Small intestine (tissue), 16 donors: ENCODE measurements at places on chromosomes 16 and 17. TPM values are rescaled to one million over a fixed set of nuclear protein-coding genes. Genes with fewer than 3 reads are reported as not detected.
A peak's percentile ranks its signal among the peaks of the same experiment; 100 is the strongest.

- no peaks in the 10 kb centered on the region for H3K36me3 ChIP-seq
- no peaks in the 10 kb centered on the region for H3K27me3 ChIP-seq
- DNase-seq: no peak
- no peaks in the 10 kb centered on the region for H3K4me1 ChIP-seq
These were observed 62.8 kb upstream of the GRIN2A start for GRCh38 chr16:10245002-10245401.

The HBQ1 gene
- not detected for polyA plus RNA-seq

The KCTD13 gene
- 17.4 TPM for polyA plus RNA-seq

The CCDC92B gene
- polyA plus RNA-seq: not detected

DNA sequence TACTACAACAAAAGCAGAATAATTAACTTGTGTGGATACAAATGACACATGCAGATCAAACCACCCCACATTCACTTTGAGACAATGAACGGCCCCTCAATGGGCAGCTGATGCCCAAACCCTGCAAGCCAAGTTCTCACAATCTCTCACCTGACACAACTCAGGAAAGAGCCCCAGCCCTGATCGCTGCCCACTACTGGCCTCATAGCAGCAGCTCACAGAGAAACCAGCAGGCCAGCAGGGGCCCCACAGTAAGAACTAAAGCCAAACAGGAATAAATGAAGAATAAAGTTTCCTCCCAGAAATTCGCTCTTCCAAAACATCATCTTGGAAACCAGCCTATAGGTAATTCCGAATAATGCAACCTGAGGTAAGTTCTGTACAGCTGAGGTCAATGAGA, 7.7 kb downstream of the AKTIP start:
- H3K27me3 ChIP-seq: no peaks in the 10 kb centered on the region
- no peaks in the 10 kb centered on the region for H3K4me1 ChIP-seq
- peaks cover 33% of the 10 kb centered on the region for H3K36me3 ChIP-seq

DNA sequence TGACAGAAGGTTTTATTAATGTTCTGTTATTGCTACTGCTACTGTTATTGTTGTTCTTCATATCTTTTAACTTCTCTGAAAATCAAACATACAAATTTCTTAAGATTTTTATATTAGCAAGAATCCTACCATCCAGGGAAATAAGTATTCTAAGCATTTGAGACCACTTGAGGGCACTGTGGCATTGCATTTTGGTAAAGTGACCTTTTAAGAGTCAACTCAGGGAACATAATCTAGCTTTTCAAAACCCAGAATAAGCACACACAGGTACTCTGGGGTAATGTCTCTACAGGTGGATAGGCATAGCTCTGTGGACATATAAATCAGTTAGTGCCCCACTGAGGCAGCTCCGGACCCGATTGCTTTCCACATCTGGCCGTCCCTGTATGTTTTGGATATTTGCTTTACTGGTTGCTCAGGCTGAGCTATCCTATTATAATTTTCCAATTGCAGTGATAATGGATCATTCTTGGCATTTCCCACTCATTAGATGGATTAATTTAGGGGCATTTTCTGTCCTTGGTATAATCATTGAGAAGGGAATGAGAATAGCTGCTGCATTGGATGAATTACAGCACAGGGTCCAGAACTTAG, 1425.1 kb upstream of the CDH8 start:
- H3K4me3 ChIP-seq: no peak overlapping the region
- no peaks in the 10 kb centered on the region for H3K36me3 ChIP-seq
- no peaks in the 10 kb centered on the region for H3K4me1 ChIP-seq
- no peaks in the 10 kb centered on the region for H3K27me3 ChIP-seq
- no peak overlapping the region for H3K27ac ChIP-seq

- no peak overlapping the region for H3K4me3 ChIP-seq
- no peaks in the 10 kb centered on the region for H3K4me1 ChIP-seq
- H3K27me3 ChIP-seq: no peaks in the 10 kb centered on the region
- no peak for DNase-seq
- peaks cover 10% of the 10 kb centered on the region for H3K36me3 ChIP-seq
These were observed 23.4 kb upstream of the LGALS9 start for GRCh38 chr17:27607521-27608091.

DNA sequence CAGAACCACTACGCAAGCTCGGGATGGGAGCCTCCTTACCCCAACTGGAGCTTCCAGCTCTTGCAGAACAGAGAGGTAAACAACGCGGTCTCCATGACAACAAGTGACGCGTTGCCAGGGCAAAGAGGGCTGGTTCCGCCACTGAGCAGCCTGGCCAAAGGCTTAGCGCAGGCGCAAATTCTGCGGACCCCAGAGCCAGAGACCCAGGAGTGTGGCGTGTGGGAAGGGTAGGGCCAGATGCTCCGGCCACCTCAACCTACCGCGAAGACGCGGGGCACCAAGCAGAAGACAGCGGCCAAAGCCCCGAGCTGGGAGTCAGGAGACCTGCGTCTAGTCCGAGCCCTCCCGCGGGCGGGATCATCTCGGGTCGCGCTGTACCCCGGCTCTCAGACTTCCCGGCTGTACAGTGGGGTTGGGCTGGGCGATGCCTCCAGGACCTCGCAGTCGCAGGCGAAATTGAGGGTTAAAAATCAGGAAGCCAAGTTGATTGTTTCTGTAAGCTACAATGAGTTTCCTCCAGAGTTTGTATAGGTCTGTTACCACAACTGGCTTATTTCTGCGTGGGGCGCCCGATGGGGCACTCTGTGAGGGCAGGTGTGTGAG, at the start of gene TEKT1:
TSS of gene TEKT1 (minus strand) at position 69 of the 603 bp plus-strand sequence. CDS start 1,353 bp downstream, outside the sequence.
- H3K4me3 ChIP-seq: peak within 1 kb of the TSS; percentile 26
- peak; percentile 93 for DNase-seq
- peaks cover 23% of the 10 kb centered on the region for H3K27me3 ChIP-seq

The SLC9A5 gene
- polyA plus RNA-seq: 0.78 TPM

The KRTAP2-2 gene
- polyA plus RNA-seq: not detected

The PPP4C gene
- polyA plus RNA-seq: 145 TPM

DNA sequence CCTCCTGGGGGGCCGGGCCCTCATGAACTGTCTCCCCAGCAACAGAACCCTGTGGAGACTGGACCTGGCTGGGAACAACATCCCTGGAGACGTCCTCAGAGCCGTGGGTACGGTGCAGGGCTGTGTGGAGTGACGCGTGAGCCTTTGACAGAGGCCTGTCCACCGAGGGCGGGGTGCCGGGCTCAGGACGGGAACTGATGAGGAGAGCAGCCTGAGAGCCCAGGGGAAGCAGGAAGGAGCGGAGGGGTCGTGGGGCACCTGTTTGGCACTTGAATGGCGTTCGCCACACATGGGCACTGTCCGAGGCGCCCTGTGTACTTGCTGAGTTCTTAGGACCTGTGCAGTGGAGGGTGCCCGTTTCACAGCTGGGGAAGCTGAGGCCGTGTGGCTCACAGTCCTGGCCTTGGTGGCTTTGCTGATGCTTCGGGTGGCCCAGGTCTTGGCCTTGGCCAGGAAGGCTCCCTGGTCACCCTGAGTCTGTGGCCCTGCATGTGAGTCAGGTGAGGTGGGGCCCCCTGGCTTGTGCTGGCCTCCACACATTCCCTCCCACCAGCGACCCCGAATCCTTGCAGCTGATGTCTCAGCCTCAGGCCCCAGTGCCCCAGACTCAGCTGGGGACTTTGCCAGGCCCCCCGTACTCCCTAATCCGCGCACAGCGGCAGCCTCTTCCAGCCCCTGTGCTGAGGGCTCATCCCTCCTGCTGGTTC, 2.4 kb downstream of the LRRC45 start:
- peaks cover 58% of the 10 kb centered on the region for H3K36me3 ChIP-seq
- H3K27ac ChIP-seq: no peak overlapping the region
- peaks cover 31% of the 10 kb centered on the region for H3K4me1 ChIP-seq

GRCh38 chr17:47719411-47720152, 13.5 kb upstream of the TBX21 start:
- no peaks in the 10 kb centered on the region for H3K4me1 ChIP-seq
- no peaks in the 10 kb centered on the region for H3K36me3 ChIP-seq
- no peak overlapping the region for H3K4me3 ChIP-seq
- H3K27me3 ChIP-seq: no peaks in the 10 kb centered on the region

DNA sequence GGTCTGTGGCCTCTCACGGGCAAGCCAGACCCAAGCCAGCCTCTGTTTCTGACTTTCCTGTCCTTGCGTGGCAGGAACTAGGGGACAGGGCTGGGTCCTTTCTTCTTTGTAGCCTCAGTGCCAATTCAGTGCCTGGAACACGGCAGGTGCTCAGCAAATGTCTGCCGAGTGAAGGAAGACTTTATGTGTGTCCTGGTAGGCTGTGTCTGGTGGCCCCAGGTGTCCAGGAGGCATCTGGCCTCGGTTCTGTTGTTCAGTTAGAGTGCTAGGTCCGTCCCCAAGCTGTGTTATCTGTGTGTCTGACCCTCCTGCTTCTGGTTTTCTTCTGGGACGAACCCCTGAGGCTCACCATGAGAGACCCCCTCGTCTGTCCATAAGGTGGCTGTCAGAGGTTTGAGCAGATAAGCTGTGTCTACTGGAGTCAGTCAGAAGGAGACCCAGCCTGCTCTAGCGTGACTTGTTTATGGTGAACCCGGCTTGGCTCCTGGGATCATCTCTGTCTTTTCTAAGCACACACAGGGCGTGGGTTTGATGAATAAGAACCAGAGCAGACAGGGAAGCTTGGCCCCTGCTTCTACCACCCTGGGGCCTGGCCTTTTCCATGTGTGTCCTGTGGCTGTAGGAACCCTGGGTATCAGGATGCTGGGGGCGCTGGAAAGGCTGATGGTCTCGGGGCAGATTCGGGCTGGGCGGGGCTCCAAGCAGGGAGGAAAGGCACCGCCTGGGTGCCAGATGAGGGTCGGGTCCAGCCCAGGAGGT, 39.3 kb downstream of the ENGASE start:
- no peak overlapping the region for H3K27ac ChIP-seq
- H3K4me1 ChIP-seq: no peaks in the 10 kb centered on the region
- no peak overlapping the region for H3K4me3 ChIP-seq

The TLCD3A gene
- polyA plus RNA-seq: 7.0 TPM

The SNX20 gene
- polyA plus RNA-seq: 3.0 TPM

DNA sequence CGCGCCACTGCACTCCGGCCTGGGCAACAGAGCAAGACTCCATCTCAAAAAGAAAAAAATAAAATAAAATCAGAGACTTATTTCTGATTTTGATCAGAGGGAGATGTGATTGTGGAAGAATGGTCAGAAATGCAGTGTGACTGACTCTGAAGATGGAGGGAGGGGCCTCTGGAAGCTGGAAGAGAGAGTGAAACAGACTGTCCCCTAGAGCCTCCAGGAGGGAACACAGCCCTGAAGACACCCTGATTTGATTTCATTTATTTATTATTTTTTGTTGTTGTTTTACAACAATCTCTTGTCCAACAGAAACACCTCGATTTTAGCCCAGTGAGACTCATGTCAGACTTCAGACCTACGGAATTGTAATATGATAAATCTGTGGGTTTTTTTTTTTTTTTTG, 26.1 kb downstream of the BCL7C start:
- no peak for DNase-seq
- H3K36me3 ChIP-seq: no peaks in the 10 kb centered on the region
- no peaks in the 10 kb centered on the region for H3K4me1 ChIP-seq
- no peaks in the 10 kb centered on the region for H3K27me3 ChIP-seq
- no peak overlapping the region for H3K4me3 ChIP-seq

The PRSS22 gene
- polyA plus RNA-seq: 0.45 TPM

GRCh38 chr17:68428498-68429172, 28.7 kb downstream of the WIPI1 start:
- H3K4me3 ChIP-seq: no peak overlapping the region
- no peaks in the 10 kb centered on the region for H3K4me1 ChIP-seq
- DNase-seq: no peak
- H3K27ac ChIP-seq: no peak overlapping the region
- peaks cover 47% of the 10 kb centered on the region for H3K36me3 ChIP-seq

The TSNAXIP1 gene
- 0.72 TPM for polyA plus RNA-seq

DNA sequence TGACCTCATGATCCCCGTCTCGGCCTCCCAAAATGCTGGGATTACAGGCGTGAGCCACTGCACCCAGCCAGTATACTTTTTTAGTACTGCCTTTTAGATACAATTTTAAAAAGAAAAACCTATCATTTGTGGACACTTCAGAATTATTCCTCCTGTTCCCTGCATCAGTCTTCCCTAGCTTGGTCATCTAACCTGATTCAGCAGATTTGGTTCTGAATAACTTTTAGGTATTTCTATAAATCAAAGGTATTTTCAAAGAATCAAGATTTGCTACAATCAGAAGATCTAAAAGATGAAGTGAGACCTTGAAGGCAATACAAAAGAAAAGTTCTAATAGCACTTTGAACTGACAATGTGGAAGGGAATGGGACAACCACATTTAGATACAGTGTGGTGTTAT, 30.0 kb downstream of the MBTD1 start:
- no peaks in the 10 kb centered on the region for H3K36me3 ChIP-seq
- no peak for DNase-seq
- no peak overlapping the region for H3K4me3 ChIP-seq
- H3K27me3 ChIP-seq: no peaks in the 10 kb centered on the region

DNA sequence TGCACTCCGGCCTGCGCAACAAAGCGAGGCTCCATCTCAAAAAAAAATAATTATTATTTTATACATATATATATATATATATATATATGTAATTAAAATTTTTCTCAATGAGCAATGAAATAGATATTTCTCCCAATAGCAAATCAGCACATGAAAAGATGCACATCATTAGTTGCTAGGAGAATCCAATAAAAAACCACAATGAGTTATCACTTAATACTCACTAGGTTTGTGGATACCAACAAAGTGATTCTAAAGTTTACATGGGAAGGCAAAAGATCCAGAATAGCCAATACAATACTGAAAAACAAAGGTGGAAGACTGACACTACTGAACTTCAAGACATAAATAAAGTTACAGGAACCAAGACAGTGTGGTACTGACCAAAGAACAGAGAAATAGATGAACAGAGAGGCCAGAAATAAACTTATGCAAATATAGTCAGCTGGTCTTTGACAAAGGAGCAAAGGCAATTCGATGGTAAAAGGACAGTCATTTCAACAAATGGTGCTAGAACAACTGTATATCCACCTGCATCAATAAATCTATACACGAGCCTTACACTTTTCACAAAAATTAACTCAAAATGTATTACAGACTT, 13.6 kb downstream of the SMG6 start:
- no peak overlapping the region for H3K4me3 ChIP-seq
- no peaks in the 10 kb centered on the region for H3K4me1 ChIP-seq
- peaks cover 7% of the 10 kb centered on the region for H3K36me3 ChIP-seq
- no peaks in the 10 kb centered on the region for H3K27me3 ChIP-seq
- no peak overlapping the region for H3K27ac ChIP-seq
- DNase-seq: no peak

The ZNF750 gene
- polyA plus RNA-seq: 0.10 TPM

DNA sequence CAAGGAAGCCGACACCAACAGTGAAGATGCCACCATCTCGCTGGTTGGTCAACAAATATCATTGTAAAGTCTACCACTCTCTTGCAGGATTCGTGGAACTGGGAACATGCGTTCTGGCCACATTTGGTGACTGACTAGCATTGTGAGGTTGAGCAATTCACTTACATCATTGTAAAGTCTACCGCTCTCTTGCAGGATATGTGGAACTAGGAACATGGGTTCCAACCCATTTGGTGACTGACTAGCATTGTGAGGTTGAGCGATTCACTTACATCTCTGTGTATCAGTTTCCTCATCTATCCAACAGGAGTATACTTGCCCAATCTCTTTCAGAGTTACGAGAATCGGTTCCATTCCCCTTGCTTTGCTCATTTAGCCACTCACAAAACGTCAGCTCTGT, 42.6 kb upstream of the RPH3AL start:
- DNase-seq: no peak
- no peak overlapping the region for H3K4me3 ChIP-seq
- H3K27ac ChIP-seq: no peak overlapping the region

The ALOXE3 gene
- polyA plus RNA-seq: not detected

- no peaks in the 10 kb centered on the region for H3K4me1 ChIP-seq
These were observed 62.1 kb downstream of the RMI2 start for GRCh38 chr16:11407047-11407982.

The FOXC2 gene
- 0.13 TPM for polyA plus RNA-seq

GRCh38 chr16:67881621-67882161, 3.0 kb upstream of the NRN1L start:
- no peak overlapping the region for H3K4me3 ChIP-seq
- no peaks in the 10 kb centered on the region for H3K4me1 ChIP-seq
- no peak overlapping the region for H3K27ac ChIP-seq
- no peak for DNase-seq
